DND-41 (cell line): ENCODE measurements at places on chromosomes 7 and 10.

GRCh38 chr10:132397671-132398565, 918 bp downstream of the PWWP2B start:
- peak; percentile 63 for DNase-seq

- no peak for DNase-seq
These were observed 70.5 kb downstream of the COPG2 start for GRCh38 chr7:130598056-130598455.

GRCh38 chr7:116591202-116592040, 66.6 kb downstream of the CAV1 start:
- DNase-seq = no peak

DNA sequence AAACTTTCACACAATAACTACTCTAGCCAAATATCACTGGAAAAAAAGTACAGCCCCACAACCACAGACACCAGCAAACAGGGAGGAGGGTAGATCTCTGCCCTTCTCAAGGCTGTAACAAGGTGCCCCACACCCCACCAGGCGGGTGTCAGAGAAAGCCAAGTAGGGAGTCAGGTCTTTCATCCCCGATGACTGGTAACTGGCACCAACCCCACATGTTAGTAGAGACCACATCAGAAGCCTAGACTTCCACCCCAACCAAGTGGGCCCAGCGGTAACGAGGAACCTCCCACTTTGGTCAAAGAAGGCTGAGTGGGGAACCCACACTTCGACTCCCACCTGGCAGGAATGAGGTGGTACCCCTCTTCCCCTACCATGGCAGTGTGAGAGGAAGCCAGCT, 16.4 kb upstream of the RUFY2 start:
- peak; percentile 91 for DNase-seq

- no peak for DNase-seq
These were observed 197.2 kb downstream of the EBF3 start for GRCh38 chr10:129766611-129767550.

GRCh38 chr10:123552760-123553554, 113.2 kb upstream of the GPR26 start:
- DNase-seq = no peak

DNA sequence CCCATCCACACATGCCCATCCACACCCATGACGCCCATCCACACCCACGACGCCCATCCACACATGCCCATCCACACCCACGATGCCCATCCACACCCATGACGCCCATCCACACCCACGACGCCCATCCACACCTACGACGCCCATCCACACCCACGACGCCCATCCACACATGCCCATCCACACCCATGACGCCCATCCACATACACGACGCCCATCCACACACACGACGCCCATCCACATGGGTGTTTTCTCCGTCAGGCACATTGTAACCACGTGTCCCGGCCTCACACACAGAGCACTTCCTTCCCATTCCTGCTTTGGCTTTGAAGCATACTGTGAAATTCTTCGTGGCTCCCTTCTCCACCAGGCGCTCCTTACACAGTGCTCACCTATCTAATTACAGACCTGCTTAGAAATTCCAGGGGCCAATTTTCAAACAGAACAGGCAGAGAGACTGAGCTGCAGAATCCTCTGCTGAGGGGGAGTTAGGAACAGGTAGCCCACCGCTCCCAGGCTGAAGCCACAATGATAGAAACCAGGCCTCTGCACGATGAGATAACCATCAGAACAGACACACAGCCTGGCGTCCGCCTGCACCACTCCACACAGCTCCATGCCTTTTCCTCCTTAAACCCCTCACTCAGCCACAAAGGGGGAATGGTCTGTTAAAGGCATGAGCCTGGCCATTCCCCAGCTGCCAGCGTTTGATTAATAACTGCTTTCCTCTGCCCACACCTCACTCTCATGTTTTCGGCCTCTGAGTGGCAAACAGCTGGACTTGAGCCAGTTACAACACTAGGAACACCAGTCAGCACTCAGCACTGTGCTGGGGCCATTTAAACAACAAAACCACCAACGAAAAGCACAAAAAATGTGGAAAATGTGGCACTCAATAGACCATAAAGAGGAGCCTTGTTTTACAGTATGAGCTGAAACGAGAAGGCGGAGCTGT, 501.6 kb downstream of the PTPRN2 start:
- DNase-seq = no peak

DNA sequence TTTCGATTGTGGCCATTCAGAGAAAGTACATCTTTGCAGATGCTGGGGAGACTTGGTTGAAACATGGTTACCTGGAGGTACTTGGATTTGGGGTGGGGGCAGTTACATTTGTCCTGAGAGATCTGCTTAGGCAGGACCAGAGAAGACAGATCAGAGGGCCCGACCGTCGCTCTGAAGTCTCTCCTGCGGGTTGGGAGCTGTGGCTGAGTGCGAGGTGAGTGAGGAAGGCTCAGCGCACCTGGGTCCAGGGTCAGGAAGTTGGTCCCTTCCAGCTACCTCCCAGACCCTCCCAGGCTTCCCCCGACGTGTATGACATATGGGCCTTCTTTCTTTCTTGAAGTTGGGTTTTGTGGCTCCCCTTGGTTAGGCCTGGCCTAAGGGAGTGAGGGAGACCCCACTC, 56.3 kb downstream of the LHPP start:
- no peak for DNase-seq

- peak; percentile 61 for DNase-seq
These were observed 26.2 kb upstream of the ZNF467 start for GRCh38 chr7:149799397-149800168.

DNA sequence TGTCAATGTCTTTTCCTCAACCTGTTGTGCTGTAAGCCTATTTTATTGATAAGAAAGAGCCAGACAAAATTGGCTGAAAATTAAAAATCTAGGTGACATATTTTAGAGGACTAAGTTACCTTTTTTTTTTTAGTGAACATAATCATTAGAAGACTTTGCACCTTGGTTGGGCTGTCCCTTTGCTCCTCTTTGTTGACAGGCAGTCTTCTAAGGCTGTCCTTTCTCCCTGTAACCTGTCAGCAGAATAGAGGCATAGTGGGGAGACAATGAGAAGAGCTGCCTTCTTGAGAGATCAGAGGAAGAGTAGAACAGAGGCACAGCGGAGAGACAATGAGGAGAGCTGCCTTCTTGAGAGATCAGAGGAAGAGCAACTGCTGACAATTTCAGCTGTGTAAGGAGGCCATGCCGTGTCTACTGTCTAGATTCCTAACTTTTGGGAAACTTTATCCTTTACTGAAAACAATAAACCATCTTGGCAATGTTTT, 238.3 kb upstream of the FZD1 start:
- no peak for DNase-seq

- no peak for DNase-seq
These were observed 7.4 kb downstream of the ARHGAP21 start for GRCh38 chr10:24716295-24716694.

DNA sequence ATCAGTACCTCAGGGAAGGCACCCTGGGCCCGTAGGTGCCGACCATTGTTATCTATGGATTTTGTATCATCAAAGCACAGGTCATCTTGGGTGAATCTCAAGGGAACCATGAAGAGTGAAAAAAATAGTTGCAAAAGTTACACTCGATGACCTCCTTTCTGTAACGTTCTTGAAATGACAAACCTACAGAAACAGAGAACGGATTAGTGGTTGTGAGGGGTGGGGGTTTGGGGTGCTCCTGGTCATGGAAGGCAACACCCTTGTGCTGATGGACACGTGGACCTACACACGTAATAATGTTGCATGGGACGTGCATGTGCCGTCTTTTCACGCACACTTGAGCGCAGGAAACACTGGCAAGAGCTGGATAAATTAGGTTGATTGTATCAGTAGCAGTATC, 655.9 kb downstream of the SDK1 start:
- no peak for DNase-seq

GRCh38 chr10:103599211-103599610, 105.7 kb downstream of the NEURL1 start:
- no peak for DNase-seq

DNA sequence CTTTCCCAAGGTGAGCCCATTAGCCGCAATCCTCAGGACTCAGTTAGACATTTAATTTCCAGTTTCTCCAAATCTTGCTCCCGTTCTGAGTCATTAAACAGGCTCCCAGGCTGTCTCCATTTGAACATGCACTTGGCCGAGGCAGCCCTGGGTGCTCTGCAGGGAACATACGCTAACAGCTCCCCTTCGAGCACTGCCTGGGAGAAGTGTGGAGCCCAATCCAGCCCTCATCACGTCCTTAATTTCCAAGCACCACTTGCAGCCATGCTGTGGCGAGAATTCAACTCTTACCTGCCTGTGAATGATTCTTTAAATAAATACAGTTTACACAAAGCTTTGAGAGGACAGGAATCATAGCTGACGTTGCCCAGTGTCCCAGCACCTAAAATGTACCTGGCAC, 218.2 kb downstream of the CCSER2 start:
- DNase-seq = no peak

GRCh38 chr7:122268101-122268500, 36.4 kb downstream of the FEZF1 start:
- DNase-seq = no peak

GRCh38 chr10:110721406-110722038, 77.4 kb downstream of the RBM20 start:
- no peak for DNase-seq

DNA sequence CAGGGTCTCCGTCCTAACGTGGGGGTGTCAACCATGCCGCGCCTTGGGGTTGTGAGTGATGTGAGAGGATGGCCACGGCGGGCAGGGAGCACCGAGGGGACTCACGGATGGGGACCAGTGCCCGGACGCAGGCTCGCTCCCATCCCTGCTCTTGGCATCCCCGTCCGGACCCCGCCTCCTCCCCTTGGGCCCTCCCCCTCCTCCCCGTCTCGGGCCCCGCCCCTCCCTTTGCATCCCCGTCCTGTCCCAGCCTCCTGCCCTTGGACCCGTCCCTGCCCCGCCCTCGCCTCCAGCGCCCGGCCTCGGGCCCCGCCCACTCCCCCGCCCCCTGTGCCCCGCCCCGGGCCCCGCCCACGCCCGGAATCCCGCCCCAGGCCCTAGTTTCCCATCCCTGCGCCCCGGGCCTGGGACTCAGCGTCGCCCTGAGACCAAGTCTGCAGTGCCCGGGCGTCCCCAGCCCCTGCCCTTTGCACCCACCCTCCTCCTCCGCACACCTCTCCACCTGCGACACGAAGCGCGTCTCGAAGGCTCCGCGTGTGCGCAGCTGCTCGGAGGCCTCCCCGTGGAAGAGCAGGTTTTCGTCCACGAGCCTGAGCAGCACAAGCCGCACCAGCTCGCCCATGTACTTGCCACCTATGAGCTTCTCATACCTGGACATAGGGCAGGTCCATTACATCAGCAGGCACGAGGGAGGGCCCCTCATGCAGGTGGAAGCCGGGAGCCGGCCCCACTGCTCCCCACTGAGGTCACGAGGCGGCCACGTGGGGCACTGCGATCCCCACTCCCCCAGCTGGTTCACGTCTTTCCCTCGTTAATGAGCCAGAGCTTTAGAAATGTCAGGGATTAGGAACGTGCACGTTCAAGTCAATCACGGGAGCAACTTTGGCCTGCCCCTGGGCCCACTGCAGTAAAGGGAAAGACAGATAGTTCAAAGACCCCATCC, 5.1 kb upstream of the MYL7 start:
- no peak for DNase-seq

GRCh38 chr7:70384891-70385290, 747.1 kb upstream of the GALNT17 start:
- no peak for DNase-seq

DNA sequence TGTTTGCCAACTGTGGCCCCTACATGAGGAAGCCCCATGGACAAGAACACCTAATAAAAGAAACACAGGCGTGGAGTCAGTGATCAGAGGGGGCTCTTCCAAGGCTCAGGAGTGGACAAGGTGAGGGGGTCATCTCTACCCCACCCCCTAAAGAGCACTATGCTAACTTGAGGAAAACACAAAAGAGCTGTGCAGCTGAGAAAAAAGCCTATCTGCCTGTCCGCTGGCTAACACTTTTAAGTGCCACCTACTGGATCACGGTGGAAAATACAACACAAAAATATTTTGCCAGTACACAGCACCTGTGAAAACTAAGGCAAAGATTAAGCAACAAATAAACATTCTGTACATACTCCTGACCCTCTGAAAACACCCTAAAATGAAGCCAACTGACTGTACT, 53.1 kb upstream of the COBL start:
- DNase-seq = no peak

GRCh38 chr7:129739427-129739826, 127.9 kb downstream of the NRF1 start:
- DNase-seq = no peak

DNA sequence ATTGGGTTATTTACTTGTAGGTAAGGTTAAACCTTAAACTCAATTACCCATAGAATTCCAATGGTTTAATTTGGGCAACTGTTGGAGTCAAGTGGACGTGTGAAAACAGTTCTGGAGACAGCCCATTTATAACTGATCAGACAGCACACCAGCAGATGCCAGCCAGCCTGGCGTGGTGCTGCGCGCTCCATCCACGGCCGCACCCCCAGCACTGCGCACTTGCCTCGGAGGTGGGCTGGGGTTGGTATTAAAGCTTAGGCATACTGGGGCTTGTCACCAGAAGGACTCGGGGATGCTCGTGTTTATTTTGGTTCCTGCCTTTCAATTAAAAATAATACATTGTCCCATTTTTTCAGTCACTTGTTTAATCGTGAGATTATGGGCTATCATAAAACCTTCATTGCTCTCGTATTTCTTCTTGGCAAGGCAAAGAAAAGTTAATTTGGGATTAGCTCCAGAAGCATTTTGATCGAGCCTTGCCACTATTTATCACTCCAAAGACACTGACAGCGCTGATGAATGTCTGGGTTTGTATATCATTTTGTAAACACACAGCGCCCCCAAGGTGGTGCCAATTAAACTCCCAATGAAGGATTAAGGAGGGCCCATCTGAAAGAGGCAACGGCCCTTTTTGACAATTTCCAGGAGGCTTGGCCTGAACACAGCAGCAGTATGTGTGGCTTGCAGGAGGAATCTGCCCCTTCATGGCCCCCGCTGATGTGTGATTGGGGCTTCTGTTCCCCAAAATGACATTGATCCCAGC, 204.5 kb upstream of the CXCL12 start:
- DNase-seq = no peak

DNA sequence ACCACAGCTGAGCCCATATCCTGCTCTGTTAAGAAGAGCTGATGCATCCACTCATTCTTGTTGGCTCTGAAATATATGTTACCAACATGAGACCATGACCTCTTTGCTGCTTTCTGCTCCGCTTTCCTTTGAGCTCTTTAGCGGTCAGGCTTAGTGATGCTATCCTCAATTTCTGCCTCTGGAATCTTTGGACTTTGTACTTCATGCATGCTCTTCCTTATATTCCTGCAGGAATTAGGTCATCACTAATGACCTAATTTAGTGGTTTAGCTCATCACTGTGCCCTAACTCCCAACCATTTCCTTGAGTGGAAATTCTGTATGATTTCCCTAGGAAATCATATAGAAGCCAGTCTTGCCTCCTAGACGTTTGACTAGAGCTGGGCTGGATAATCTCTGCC, 119.5 kb downstream of the AOAH start:
- DNase-seq = no peak
